Peyer's patch (tissue), 4 donors: ENCODE measurements at places on chromosomes 5 and 9. TPM values are rescaled to one million over a fixed set of nuclear protein-coding genes. Genes with fewer than 3 reads are reported as not detected.

DNA sequence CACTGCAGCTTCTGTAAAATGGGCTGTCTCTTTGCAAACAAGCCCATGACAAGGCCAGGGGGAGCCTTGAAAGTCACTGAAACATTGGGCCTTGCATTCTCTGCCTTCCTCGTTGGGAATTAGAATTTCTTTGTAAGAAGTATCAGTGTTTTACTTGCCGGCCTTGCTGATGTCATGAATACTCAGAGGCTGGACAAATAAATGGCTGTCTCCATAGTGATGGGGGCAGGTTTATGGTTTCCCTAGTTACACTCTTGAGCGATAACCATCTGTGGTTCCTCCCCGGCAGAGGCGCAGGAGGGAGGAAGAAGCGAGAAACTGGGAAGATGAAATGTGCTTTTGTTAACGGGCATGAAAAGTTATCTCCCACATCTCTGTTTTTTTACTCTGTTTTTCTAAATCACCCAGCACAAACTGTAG, 272.7 kb upstream of the PANK3 start:
- DNase-seq, result peak; percentile 48

- DNase-seq, result no peak
Measured at GRCh38 chr5:59186623-59187022, 603.7 kb downstream of the RAB3C start.

- DNase-seq, result peak; percentile 80
Measured at GRCh38 chr5:95842854-95843544, 20.5 kb upstream of the GLRX start.

DNA sequence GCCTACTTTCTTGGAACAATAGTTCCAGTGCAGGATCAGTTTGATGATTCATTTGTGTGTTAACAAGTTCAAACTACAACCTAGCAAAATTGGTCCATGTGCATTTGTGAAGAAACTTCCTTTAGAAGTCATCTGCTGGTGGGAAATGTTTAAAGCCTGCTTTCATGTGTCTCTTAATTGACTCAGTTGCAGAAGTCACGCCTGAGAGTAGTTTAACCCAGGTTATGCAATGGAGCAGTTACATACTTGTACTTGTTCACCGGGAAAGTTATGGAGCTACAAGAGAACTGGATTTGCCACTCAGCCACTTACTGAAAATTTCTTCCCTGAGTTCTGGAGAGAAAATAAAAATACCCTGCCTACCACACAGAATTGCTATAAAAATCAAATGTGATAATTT, 1397.8 kb downstream of the PTPRD start:
- no peak for DNase-seq

DNA sequence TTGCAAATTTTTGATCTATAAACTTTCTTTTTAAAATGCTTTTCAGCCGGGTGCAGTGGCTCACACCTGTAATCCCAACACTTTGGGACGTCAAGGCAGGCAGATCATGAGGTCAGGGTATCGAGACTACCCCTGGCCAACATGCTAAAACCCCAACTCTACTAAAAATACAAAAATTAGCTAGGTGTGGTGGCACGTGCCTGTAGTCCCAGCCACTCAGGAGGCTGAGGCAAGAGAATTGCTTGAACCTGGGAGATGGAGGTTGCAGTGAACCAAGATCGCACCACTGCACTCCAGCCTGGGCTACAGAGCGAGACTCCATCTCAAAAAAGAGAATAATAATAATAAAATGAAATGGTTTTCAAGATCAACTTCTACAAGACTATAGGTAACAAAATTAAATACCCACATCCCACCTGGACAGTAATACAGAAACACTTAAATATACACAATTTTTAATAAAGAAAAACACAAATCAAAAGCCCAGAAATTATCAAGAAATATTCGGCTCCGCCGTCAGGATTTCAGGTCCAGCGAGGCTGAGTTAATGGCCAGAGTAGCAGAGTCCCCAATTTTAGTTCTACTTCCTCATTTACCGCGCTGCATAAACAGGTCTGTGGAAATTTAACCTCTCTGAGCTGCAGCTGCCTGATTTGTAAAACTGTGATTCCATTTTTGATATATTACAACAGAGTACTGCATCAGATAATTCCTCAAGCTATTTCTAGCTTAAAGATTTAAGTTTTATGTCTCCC, 4.0 kb downstream of the TUT7 start:
- no peak for DNase-seq

- peak; percentile 42 for DNase-seq
Measured at GRCh38 chr9:138046641-138047301, 169.2 kb downstream of the CACNA1B start.

DNA sequence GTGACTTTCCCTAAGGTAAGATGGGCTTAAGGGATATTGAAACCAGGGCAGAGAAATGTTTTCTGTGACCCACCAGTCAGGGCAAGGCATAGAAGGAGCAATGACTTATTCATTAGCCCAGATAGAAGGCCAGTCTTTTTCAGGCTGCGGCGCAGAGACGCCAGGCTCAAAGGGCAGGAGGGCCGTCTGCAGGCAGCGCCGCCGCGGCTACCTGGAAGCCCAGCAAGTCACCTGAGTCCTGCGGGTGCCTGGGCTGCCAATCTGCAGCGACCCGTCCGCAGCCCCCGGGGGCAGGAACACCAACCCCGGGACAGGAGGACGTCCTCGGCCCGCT, 322 bp upstream of the SH3GL2 start:
- DNase-seq, result no peak

DNA sequence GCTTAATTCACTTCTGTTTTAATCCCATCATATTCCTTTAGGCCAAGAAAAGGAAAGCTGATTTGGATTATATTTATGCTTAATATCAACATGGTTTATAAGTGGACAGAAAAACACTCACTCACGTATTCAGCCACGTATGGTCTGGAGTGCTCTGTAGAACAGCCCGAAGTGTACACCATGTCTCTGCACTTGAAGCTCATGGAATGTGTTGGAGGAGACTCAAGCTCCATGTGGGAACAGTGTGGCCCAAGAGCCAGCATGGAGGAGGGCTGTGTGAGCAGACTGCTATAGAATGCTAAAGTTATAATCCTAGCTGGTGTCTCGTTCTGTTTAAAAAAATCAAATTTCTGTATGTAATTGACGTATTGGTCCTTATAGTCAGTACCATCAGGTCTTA, 32.9 kb downstream of the OTULINL start:
- no peak for DNase-seq

DNA sequence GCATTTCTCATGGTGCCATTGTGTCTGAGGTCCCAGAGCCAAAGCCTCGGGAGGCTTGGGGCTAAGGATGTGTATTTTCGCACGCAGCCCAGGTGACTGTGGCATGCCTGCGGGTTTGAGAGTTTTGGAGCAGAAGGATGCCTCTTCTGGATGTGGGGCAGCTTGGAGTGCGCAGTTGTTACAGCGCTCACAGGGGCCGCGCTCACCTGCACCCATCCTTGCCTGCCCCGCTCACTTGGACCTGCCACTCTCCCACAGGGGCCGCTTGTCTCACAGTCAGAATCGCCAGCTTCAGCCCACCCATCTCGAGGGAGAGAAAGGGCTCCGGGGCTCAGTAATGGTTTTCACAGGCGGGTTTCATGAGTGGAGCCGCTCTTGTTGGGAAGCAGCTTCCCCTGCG, 132.9 kb downstream of the MVB12B start:
- DNase-seq, result no peak

GRCh38 chr5:133406977-133407632, 205.2 kb downstream of the FSTL4 start:
- no peak for DNase-seq

- DNase-seq, result peak; percentile 52
Measured at GRCh38 chr9:115117999-115118878, at the start of gene TNC. Gene TNC, minus strand, starts transcription at chr9:115118157. Its CDS starts 27,139 bp downstream, at chr9:115091018.

DNA sequence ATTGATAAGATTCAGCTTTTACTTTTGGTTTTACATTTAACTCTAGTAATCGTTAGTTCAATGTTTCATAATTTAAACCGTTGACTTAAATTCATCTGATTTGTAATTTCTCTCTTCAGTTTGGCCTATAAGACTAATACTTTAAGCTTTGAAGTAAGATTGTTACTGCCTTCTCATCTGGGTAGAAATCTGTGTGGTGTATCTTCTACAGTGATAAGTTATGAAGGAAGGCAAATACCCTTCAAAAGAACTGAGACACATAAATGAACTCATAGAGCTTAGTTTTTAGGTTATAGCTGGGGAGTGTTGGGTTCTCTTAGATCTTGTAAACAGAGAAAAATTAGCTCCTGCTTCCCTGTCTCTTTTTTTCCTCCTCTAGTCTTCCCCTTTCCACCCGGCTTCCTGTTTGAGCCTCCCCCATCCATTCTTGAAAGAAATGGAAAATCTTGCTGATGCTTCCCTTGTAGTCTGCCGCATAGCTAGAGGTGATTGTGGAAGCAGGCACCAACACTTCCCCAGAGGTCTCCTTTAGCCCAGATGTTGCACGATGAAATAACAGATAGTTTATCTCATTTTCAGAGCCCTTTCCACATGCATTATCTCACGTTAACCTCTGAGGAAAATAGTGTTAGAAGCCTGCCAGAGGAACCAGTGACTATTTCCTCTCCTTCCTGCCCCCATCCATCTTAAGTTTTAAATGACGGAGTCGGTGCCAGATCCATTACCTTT, 2.0 kb upstream of the F2RL2 start:
- no peak for DNase-seq

- no peak for DNase-seq
Measured at GRCh38 chr5:142096382-142096781, 12.2 kb upstream of the NDFIP1 start.

Gene PCDHB13
- 0.28 TPM for total RNA-seq

Gene GRXCR2
- total RNA-seq, result not detected

Gene PKD2L2
- not detected for total RNA-seq

Gene BARHL1
- not detected for total RNA-seq

Gene DOCK8
- 14.4 TPM for total RNA-seq

Gene PCDHGA3
- total RNA-seq, result 0.40 TPM

Gene LRRC19
- total RNA-seq, result 43.3 TPM

Gene SLC27A4
- total RNA-seq, result 28.1 TPM

Gene CCNI2
- 15.9 TPM for total RNA-seq

Gene BSPRY
- total RNA-seq, result 11.6 TPM
